COLO829 (cell line): ENCODE measurements at places on chromosomes 4 and X.
A peak's percentile ranks its signal among the peaks of the same experiment; 100 is the strongest.

GRCh38 chrX:39903343-39903742 lies 194.4 kb downstream of the BCOR start:
- DNase-seq: no peak

- DNase-seq: no peak
Measured at GRCh38 chr4:70808151-70808550, 31.5 kb downstream of the GRSF1 start.

- DNase-seq: no peak
Measured at GRCh38 chrX:40060356-40060845, 37.4 kb downstream of the BCOR start.

GRCh38 chr4:110978761-110979160 lies 355.9 kb upstream of the PITX2 start:
- DNase-seq: no peak

GRCh38 chr4:110769578-110769977 lies 146.7 kb upstream of the PITX2 start:
- DNase-seq: no peak

DNA sequence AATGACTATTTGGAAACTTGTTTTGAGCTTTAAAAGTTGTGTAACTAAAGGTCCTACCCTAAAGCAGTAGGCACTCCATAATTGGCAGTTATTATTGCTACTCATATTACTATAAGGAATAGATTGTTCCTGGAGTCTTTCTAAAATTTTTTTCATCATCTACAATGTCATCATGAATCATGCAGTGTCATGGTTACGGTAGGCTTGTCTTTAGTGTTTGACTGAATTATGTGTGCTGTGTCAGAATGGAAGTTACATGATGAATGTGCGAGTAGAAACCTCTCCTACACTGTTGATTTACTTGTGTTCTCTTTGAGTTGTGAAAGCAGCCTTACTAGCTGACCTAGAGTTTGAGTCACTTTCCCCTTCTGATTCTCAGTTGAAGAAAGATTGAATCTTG lies 1099.9 kb downstream of the RAPGEF2 start:
- peak; percentile 16 for DNase-seq

GRCh38 chr4:85866508-85866907 lies 391.6 kb downstream of the ARHGAP24 start:
- no peak for DNase-seq

GRCh38 chrX:372856-373640 lies 13.7 kb downstream of the PPP2R3B start:
- DNase-seq: no peak

DNA sequence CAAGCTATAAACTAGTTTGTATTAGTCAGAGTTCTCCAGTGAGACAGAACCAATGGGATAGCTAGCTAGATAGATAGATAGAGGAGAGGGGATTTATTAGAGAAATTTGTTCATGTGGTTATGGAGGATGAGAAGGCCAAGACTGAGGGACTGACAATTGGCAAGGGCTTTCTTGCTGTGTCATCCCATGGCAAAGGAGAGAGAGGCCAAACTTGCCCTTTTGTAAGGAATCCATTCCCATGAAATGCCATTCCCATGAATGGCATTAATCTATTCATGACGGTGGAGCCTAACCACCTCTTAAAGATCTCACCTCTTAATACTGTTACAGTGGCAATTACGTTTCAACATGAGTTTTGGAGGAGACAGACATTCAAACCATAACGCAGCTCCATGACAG lies 58.1 kb downstream of the LINC00632 start:
- DNase-seq: no peak

DNA sequence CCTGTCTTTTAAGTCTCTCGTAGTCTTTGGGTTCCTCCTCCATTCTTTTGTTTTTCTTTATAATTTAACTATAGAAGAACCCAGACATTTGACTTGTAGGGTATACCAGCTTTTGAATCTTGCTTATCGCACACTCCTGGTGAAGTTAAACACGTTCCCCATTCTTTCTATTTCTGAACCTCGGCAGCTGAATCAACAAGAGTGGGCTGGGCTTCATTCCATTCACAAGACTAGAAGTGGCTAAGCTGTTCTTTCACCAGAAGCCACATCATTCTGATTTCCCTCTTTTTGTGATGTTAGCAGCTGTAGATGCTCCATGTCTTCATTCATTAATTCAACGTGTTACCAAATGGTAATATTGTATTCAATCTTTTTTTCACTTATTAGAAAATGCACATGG lies 167.9 kb downstream of the CORIN start:
- DNase-seq: no peak
